ENCODE measurements at places on chromosomes 4 and X. TPM values are rescaled to one million over a fixed set of nuclear protein-coding genes. Genes with fewer than 3 reads are reported as not detected.

Gene RASL11B
- 20.6 TPM for total RNA-seq

Gene H2BW2
- not detected for total RNA-seq

Gene ELK1
- total RNA-seq: 33.8 TPM

Gene TMEM31
- not detected for total RNA-seq

Gene CHST7
- total RNA-seq: 47.2 TPM

Gene ADGRG2
- total RNA-seq: 7.8 TPM

Gene PFKFB1
- total RNA-seq: 0.07 TPM

Gene TMEM35A
- total RNA-seq: 1.4 TPM

Gene SLC10A4
- total RNA-seq: 1.5 TPM

Gene NKX3-2
- total RNA-seq: 0.52 TPM

Gene SULT1B1
- not detected for total RNA-seq

Gene XAGE2
- not detected for total RNA-seq

Gene NRK
- 2.5 TPM for total RNA-seq

Gene CXCL5
- total RNA-seq: 0.31 TPM

Gene POU3F4
- 0.37 TPM for total RNA-seq

Gene SCD5
- 4.8 TPM for total RNA-seq

Gene GUF1
- total RNA-seq: 21.9 TPM

Gene ZNF630
- total RNA-seq: 1.4 TPM

Gene ADH1A
- not detected for total RNA-seq

Gene SEC24B
- total RNA-seq: 21.7 TPM

Gene SPON2
- total RNA-seq: 0.62 TPM

Gene AWAT2
- total RNA-seq: 0.26 TPM

All from H7 (cell line).